AG09319 (cell line): ENCODE measurements at places on chromosomes 16 and 17.

GRCh38 chr17:46958041-46958591 is 20.9 kb downstream of the RPRML start:
- no peak for DNase-seq

GRCh38 chr17:40090237-40091119 is 9.9 kb downstream of the NR1D1 start:
- no peak for DNase-seq

- no peak for DNase-seq
Measured at GRCh38 chr16:20833086-20833485, 26.8 kb downstream of the REXO5 start.

- DNase-seq: no peak
Measured at GRCh38 chr17:64131606-64132270, 1.8 kb upstream of the ERN1 start.

- no peak for DNase-seq
Measured at GRCh38 chr17:82258555-82258954, 14.9 kb downstream of the CSNK1D start.

GRCh38 chr17:42878924-42879595 is 21.5 kb upstream of the G6PC1 start:
- no peak for DNase-seq

- no peak for DNase-seq
Measured at GRCh38 chr17:8506145-8506544, 70.5 kb downstream of the NDEL1 start.

- DNase-seq: peak; percentile 38
Measured at GRCh38 chr16:30567991-30568638, 3.4 kb downstream of the ZNF688 start.

- DNase-seq: no peak
Measured at GRCh38 chr17:21278450-21279197, 5.9 kb upstream of the MAP2K3 start.

- no peak for DNase-seq
Measured at GRCh38 chr16:66746048-66746447, 5.4 kb downstream of the DYNC1LI2 start.
